ENCODE measurements at places on chromosomes 6 and 20. TPM values are rescaled to one million over a fixed set of nuclear protein-coding genes. Genes with fewer than 3 reads are reported as not detected.

DNA sequence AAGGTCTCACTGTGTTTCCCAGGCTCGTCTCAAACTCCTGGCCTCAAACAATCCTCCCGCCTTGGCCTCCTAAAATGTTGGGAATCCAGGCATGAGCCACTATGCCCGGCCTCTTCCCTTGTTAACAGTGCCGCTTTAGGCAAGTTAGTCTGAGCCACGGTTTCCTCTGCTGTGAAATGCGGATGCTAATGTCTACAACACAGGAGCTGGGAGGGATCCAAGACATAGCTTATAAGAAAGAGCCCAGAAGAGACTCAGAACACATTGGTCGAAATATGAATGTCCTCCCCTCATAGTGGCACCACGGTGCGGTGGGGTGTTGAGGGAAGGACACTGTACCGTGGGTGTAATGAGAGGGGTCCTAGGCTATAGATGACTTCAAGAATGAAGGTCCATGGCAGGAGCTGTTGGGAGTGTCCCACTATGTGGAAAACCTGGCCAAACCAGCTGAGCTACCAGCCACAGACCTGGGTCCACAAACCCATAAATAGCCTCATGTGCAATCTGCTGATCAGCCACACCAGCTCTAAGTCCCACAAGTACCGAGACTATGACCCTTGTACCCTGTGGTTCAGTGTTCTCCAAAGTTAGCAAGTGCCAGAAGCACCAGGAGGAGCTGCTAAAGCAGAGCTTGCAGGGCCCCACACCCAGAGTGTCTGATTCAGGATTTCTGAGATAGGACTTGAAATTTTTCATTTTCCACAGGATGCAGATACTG lies 57.8 kb upstream of the ZFAND3 start:
- DNase-seq, result no peak

DNA sequence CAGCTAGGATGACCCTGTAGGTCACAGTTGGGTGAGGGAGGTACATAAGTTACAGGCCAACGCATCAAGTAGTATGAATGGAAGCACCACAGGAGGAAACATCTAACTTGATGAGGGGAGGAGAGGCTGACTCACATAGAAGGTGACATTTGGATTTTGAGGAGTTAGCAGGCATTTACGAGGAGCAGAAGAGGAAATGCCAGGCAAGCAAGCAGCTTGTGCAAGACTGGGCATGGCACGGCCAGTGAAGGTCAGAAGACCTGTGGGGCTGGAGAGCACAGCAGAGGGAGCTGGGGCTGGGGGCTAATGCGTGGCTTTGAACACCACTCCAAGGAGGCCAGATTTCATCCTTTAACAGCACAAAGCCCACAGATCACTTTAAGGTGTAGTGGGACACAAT lies 37.8 kb downstream of the MUC22 start:
- DNase-seq, result no peak

GRCh38 chr6:170207586-170208181 lies 83.2 kb downstream of the DLL1 start:
- DNase-seq, result no peak

Gene TFAP2B
- total RNA-seq, result not detected

- no peak for DNase-seq
Observed at GRCh38 chr20:48797275-48797825, 30.4 kb downstream of the PREX1 start.

Gene SIRPD
- not detected for total RNA-seq

- no peak for DNase-seq
Observed at GRCh38 chr6:34352305-34352937, 40.0 kb downstream of the NUDT3 start.
